ENCODE measurements at places on chromosomes 2 and 18.
A peak's percentile ranks its signal among the peaks of the same experiment; 100 is the strongest.

GRCh38 chr2:230254152-230254881 is 28.8 kb downstream of the SP140 start:
- DNase-seq: no peak

DNA sequence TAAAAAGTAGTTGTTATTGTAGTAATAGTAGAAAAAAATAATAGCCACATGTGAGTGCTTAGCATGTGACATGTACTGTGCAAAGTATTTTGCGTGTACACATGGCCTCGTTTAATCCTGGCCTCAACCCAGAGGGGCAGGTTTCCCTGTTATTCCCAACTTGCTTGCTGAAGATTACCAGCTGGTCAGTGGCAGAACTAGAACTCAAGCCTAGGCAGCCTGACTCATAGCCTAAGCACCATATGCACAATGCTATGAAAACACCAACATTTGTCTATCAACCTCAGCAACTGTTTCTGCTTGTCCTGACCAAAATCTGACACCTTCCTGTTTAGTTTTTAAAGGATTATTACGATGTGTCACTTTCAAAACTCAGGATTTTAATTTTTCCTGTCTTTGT is 234.9 kb upstream of the SMAD7 start:
- DNase-seq: no peak

- DNase-seq: peak; percentile 61
These were observed 145.1 kb upstream of the RMP24 start for GRCh38 chr18:35827275-35827902.

- no peak for DNase-seq
These were observed 58.7 kb upstream of the ZNF397 start for GRCh38 chr18:35182151-35182550.

GRCh38 chr2:215528555-215528954 is 92.7 kb upstream of the FN1 start:
- no peak for DNase-seq

GRCh38 chr18:3625742-3626091 is 175.7 kb downstream of the TGIF1 start:
- no peak for DNase-seq

- no peak for DNase-seq
These were observed 2.5 kb downstream of the ATP9B start for GRCh38 chr18:79071503-79072210.

DNA sequence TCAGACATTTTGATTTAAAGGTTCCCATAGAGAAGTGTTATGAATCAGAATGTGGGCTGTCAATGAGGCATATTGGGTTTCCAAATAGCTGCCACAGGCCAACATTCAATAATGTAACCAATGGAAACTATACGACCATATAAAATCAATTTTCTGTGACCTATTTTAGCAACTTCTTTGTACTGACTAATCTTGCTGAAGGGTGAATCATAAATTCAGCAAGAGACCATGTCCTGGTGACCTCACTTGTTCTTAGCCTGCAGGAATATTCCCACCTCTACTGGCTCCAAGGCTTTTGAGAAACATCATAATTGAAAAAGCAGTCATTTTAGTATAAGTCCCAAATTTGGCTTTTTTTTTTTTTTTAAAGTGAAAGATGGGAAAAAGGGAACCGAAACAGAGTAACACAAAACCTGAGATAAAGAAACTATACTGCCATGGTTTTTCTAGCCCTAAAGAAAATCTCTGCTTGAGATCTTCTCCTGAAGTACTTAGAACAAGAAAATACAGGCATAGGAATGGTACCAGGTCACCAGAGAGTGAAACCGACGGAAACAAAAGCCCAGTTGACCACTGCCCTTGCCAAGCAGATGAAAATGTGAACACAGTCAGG is 32.1 kb downstream of the PLEKHM3 start:
- DNase-seq: no peak

GRCh38 chr18:35588995-35589394 is 7.5 kb downstream of the GALNT1 start:
- no peak for DNase-seq

DNA sequence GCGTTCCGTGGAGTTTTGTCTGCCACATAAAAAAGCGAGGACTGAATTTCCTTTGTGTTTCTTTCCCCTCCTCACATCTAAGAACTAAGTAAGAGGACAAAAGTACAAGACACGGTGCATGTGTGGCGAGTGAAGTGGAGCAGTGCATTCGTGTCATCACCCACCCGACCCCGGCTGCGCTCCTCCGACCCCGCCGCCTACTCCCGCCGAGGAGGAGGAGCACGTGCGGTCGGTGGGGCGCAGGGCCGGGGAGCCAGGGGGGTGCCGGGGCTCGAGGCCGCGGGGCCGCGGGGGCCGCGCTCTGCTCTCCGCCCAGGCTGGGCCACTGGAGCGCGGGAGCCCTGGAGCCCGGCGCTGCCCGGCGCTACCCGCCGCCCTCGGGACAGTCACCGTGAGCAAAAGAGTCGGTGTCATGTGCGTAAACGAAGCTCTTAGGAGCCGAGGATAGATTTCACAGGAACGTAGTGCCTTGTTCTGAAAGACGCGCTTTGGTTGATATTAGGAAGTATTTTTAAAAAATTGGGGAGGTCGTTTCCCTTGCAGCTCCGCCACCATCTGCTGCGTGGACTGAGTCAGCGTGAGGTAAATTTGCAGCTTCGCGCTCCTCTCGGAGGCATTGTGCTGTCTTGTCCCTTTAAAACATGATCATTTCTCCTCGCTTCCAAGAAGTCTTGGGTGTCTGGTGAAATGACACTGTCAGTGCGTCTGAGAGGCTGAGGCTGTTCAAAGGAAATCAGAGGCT is 11.0 kb downstream of the TBR1 start:
- no peak for DNase-seq

DNA sequence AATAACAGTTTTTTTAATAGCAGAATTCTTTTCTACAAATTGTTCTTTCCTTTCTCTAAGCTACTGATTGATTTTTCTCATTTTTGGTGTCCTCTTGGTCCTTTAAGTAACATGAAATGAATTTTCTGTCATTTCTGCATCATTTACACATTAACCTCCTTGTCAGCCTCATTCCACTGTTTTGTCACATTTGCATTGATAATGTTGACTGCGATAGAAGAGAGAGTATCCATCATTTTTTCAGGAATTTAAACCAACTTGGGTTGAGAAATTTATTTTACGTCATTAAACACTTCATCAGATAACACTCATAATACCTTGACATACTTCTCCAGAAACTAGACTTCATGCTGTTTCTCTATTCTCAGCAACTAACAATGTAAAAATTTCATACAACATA is 422.2 kb downstream of the LRRTM4 start:
- DNase-seq: no peak

GRCh38 chr2:78811955-78812610 is 213.4 kb upstream of the REG3G start:
- DNase-seq: no peak

DNA sequence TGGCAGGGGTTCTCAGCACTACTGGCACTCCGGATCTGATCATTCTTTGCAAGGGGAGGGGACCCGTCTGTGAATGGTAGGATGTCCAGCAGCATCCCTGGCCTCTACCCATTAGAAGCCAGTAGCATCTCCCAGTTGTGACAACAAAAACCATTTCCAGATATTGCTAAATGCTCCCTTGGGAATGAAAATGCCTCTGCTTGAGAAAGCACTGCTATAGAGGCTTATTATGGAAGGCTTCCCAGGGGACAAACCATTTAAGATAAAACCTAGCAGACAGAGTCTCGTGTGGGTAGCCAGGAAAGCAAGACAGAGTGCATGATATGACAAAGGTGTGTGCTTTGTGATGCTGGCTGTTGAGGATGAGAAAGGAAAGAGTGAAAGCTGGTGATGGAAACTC is 273.7 kb downstream of the TMX3 start:
- DNase-seq: no peak

DNA sequence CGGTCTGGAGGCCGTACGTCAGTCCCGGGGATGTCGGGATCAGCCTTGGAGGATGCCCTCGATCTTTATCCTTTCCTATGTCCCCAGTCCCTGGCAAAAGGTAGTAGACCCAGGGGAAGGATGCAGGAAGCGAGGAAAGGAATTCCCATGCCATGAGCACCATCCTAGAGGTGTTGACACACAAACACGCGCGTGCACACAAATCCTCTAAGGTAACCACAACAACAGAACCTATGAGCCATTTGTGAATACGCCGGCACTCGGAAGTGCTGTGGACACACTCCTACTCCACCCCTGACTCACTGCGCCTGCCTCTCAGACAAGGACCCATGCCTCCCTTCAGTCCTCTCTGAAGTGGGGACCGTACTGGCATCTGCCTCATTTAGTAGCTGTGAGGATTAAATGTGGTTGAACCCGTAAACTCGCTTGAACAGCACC is 11.3 kb upstream of the MLPH start:
- no peak for DNase-seq

GRCh38 chr18:58527285-58527951 is 101.5 kb downstream of the ALPK2 start:
- no peak for DNase-seq

DNA sequence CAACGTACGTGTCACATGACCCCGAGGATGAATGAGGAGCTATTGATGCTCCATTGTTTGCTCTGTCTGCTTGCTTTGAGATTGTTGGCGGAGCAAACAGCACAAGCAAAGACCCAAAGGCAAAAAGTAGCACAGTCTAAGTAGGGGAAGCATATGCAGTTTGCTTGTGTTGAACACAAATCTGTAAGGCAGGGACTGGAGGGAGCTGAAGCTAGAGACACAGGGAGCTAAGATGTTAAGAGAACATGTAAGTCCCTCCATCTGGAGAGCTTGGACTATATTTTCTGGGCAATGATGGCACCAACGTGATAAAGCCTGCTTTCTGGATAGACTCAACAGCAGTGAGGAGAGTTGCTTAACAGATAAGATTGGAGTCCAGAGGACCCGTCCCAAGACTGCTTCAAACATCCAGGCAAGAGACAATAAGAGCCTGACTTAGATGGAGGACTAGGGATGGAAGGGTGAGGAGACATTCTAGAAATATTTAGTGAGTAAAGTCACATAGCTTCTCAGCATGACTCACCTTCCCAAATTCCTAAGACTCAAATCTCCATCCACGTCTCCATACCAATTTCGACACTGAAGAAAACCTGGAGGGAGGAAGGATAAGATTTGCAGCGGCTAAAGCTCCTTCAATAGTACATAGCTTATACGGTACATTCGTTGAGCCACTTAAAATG is 88.1 kb upstream of the KLF7 start:
- DNase-seq: no peak

DNA sequence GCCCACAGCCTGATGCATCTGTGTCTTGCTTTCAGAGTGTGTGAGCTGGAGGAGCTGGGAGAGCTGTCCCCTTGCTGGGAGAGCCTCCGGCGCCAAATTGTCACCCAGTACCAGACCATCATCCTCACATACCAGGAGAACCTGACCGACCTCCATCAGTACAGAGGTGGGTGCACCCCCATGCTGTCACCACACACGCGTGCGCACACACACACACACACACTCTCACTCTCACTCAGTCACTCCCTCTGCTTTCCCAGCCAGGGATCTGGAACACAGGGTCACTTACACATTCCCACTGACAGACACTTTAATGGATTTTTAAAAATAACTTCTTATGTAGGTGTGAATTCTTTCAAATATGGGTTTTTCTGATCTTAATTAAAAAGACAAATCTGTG is 64.5 kb downstream of the COA5 start:
- DNase-seq: peak; percentile 58

GRCh38 chr2:51401546-51401945 is 369.6 kb upstream of the NRXN1 start:
- no peak for DNase-seq

DNA sequence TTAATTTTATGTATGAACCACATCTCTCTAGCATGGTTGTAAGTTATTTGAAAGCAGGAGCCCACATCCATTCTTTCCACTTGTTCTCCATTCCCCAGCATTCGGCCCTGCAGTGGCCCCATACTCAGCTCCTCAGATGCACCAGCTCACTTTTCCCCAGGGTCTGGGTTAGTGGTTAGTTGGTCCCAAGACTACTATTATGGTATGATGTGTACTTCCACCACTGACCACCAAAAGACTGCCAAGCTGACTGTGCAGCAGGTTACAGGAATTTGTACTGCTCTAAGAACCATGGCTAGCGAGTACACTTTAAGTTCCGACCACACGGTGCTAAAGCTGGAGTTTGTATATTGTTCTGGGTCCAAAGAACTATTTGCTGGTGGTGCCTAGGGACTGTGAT is 413.6 kb upstream of the TCF4 start:
- no peak for DNase-seq

- DNase-seq: no peak
These were observed 143.1 kb downstream of the SETBP1 start for GRCh38 chr18:44823782-44824181.

DNA sequence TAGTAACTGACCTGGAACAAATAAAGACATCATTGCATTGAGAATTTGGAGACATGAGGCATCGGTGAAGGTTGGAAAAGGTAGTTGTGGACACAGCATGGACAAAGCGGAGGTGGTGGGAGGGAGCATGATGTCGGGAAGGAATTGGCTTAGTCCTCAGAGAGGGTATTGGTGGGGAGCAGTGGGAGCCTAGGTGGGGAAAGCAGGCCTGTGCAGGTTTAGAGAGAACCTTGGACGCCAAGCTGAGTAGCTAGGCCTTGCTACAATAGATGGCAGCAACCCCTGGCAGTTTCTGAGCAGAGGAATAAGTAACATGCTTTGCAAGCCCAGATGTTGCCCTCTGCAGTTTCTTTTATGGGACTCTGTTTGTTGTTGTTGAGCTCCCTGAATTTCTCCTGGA is 177.1 kb upstream of the LHCGR start:
- DNase-seq: no peak

DNA sequence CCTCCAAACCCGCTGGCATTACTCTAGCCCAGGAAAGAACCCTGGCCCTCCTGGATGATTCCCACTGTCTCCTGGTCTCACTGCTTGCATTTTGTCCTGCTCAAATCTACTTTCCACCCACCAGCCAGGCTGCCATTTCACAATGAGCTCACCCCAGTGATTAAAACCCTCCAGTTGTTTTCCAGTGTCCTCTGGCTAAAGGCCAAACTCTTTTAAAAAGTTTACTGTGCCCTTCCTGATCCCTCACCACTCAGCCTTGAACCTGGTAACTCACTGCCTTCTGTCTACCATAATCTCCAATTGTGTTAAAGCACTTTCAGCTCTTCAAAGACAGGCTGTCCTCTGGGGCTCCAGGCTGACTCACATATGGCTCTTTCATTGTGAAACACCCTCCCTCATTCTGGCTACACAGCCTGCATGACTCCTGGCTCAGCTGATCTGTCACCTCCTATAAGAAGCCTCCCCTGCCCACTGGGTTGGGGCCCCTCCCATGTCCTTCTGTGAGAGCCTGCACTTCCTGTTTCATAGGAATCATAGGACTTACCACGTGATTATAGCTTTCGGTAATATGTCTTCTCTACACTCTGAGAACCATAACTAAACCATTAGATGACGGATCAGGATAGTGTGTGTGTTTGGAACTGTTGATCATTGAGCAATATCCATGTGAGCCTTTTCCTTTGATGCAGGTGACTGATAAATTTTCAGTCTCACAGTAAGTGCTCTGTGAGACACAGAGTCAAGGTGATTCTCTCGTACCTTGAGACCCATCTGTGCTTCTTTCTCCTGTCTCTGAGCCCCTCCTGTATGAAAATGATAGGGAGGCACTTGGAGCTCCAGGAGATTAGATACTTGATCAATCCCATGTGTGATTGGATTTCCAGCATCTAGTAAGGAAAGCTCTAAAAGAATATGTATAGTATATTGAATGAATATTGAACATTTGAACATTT is 590.8 kb upstream of the ID2 start:
- DNase-seq: no peak

- DNase-seq: no peak
These were observed 39.9 kb downstream of the THOC1 start for GRCh38 chr18:227902-228301.
